ENCODE measurements at places on chromosomes 3 and 15.

DNA sequence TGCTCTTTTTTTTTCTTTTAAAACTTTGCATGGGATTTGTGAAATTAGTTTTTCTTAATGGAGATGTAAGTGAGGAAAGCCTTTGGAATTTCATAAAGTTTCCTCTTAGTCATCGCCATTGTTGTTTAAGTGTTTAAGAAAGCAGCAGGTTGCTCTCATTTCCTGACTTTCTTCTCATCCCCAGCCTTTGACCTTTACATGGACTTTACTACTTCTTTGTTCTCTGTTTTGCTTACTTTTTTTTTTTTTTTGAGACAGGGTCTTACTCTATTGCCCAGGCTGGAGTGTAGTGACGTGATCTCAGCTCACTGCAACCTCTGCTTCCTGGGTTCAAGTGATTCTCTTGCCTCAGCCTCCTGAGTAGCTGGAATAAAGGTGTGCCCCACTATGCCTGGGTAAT lies 38.6 kb downstream of the FBXL2 start:
- DNase-seq: no peak

DNA sequence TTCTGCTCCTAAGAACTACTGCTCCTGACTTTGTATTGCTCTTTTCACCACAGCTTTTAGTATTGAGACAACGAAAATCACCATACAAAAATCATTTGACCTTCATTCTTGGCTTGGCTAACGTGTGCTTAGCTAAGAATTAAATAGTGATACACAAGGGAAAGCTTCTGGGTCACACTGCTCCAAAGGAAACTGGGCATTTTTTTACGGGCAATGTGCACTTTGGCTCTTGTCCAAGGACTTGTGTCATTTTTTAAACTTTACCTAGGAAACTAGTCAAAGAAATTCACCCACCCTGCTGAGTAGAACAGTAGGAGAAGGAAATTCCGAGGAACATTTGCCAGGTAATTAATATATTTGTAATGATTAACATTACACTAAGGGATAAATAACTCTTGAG lies 19.8 kb downstream of the WDR72 start:
- DNase-seq: no peak

DNA sequence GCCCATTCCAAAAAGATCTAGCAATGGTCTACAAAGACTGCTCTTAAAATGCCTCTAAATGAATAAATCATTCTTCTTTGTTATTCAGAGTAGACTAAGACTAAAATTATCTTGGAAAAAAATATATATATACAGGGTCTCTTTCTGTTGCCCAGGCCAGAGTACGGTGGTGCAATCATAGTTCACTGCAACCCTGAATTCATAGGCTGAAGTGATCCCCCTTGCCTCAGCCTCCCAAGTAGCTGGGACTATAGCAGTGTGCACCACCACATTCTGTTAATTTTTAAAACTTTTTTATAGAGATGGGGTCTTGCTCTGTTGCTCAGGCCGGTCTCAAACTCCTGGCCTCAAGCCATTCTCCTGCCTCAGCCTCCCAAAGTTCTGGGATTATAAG lies 18.7 kb downstream of the WWTR1 start:
- DNase-seq: no peak

DNA sequence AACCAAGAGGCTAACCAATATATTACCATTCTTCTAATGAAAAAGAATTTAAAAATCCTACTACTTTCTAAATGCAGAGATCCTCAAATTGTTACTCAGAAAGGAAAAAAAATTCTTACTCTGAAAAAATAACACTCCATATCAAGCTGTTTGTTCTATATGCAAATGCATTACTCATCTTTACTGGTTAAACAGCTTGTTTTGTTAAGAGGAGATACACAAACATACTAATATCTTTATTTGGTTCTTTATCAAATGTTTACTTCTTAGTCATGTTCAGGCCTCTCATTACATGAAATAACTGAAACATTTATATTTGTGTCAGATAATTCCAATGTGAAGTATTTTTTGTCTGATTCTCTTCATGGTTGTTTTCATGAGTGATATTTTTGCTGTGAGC lies 146.8 kb downstream of the PCCB start:
- no peak for DNase-seq

- no peak for DNase-seq
Observed at GRCh38 chr3:184015381-184016019, 2.2 kb downstream of the ABCC5 start.

DNA sequence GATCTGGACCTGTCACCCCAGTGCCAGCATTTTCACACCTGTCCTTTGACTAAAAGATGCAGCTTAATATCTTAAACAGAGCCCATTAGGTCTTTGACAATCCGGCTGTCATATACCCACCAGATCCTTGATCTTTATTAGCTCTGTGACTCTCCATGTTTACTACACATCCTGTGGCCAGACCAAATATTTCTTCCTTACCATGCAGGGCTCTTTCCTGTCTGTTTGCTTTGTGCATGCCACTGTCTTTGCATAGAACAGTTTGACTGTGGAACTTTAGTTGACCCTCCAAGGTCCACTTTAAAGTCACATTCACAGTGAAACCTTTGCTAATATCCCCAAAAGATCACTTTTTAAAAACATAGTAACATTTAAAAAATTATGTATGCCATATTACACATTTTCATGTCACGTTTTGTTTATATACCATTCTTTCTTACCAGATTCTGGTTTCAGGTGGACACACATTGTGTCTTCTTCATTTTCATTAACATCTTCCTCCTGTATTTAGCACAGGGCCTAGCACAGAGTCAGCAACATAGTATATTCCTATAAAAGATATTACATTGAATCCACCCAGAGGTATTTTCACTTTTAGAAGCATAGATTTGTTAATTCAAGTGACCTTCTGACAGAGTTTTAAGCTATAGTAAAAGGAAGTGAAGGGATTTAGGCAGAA lies 95.8 kb downstream of the RAP2B start:
- DNase-seq: no peak

- no peak for DNase-seq
Observed at GRCh38 chr3:13193320-13194284, 120.4 kb upstream of the IQSEC1 start.

GRCh38 chr15:77037388-77038209 lies 33.3 kb downstream of the TSPAN3 start:
- no peak for DNase-seq

DNA sequence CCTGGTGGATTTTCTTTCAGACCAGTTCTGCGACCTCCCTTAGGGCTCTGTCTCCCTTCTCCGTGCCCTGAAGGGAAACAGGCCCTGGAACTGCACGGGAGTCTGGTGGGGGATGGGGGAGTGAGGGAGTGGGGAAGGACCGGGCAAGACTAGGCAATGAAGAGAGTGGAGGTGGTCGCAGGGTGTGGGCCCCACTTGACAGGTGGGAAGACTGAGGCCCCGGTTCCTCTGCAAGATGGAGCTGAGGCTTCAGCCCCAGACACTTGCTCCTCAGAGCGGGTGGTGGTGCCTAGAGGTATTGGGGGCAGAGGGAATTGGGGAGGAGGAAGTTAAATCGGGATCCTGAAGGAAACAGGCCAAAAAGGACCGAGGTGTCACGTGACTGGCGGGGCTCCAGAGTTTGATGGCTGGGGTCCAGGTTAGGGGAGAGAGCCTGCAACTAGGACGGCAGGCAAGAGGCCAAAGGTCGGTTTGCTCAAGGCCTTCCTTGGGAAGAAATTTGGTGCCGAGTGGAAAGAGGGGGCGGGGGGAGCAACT lies 597 bp upstream of the CAMK1 start:
- no peak for DNase-seq

GRCh38 chr15:67003586-67003985 lies 61.8 kb upstream of the SMAD3 start:
- DNase-seq: no peak
